ENCODE measurements at places on chromosomes 4 and X. TPM values are rescaled to one million over a fixed set of nuclear protein-coding genes. Genes with fewer than 3 reads are reported as not detected.

Gene MBTPS2
- total RNA-seq, result 12.1 TPM

Gene VAMP7
- 44.4 TPM for total RNA-seq

Gene SFRP2
- not detected for total RNA-seq

Gene NSD2
- total RNA-seq, result 67.4 TPM

Gene IRS4
- not detected for total RNA-seq

Gene TLR3
- total RNA-seq, result 3.7 TPM

Gene PNMA6F
- not detected for total RNA-seq

Gene IGFBP7
- total RNA-seq, result 595 TPM

Gene MAGEA2B
- total RNA-seq, result not detected

Gene MAGEA11
- not detected for total RNA-seq

Gene EPGN
- 7.7 TPM for total RNA-seq

Gene BLOC1S4
- 9.3 TPM for total RNA-seq

Gene RNF150
- total RNA-seq, result 0.13 TPM

Gene XAGE2
- total RNA-seq, result not detected

Gene FGB
- total RNA-seq, result not detected

Gene GASK1B
- 25.1 TPM for total RNA-seq

Gene APLN
- total RNA-seq, result 9.2 TPM

Gene NLRP2B
- total RNA-seq, result not detected

Gene SOX3
- total RNA-seq, result not detected

Gene XPNPEP2
- not detected for total RNA-seq

Gene RNF128
- total RNA-seq, result 1.1 TPM

Gene GUCY1B1
- total RNA-seq, result 5.5 TPM

Gene PARM1
- total RNA-seq, result 3.2 TPM

Gene ZMAT1
- 1.7 TPM for total RNA-seq

Gene SSX4
- not detected for total RNA-seq

Gene FATE1
- total RNA-seq, result not detected

Gene TRPC3
- total RNA-seq, result under 0.01 TPM

Gene DCX
- total RNA-seq, result not detected

Gene POU3F4
- under 0.01 TPM for total RNA-seq

Gene CCKAR
- 0.13 TPM for total RNA-seq

Gene PABPC1L2B
- not detected for total RNA-seq

Gene TECRL
- not detected for total RNA-seq

Gene L1CAM
- 0.13 TPM for total RNA-seq

Gene ZDHHC9
- 12.9 TPM for total RNA-seq

Gene UNC5C
- 3.3 TPM for total RNA-seq

Gene FNIP2
- 47.7 TPM for total RNA-seq

All from aortic smooth muscle cell (primary cell).